ENCODE measurements at places on chromosomes 2 and 18.

DNA sequence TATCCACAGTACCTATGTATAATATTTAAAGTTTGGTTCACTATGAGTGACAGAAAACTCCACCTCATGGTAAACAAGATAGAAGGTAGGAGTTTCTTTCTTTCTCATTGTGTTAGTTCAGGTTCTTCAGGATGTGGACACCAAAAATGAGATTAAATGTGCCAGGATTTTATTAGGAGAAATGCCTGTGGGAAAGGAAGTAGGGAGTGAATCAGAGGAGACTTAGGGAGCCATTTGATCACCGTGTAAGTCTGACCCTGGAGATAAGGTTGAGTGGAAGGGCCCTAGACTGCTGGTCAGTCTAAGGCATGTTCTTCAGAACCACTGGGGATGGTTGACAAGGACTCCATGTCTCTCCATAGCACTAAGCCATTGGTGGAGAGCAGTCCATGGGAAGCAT is 8.1 kb downstream of the AOX1 start:
- DNase-seq: no peak

DNA sequence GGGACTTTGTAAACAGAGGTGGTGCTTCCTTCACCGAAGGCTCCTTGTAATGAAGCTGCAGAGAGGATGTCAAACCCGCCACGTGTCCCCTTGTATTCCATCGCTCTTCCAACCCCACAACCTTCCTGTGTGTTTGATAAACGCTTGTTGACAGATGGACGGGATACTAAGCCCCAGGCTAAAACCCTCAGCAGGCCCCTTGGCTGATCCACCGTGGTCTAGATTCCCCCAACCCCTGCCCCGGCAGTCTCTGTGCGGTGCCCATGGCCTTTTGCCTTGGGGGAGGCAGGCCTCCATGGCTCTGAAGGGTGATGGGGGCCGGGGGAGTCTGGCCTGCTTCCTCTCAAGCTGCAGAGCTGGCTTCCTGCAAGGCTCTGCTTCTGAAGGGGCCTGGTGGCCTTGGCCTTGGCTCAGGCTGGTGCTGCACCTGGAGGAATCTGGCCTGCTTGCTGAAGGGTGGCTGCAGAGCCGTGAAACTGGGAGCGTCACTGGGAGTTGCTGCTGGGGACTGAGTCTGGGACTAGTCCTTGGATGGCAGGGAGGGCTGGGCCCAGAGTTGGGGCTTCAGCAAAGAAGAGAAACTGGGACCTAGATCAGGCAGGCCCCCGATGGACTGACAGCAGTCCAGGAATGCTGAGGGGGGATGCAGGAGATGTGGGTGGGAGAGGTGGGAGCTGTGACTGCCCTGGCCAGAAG is 9.6 kb upstream of the NTSR2 start:
- no peak for DNase-seq

DNA sequence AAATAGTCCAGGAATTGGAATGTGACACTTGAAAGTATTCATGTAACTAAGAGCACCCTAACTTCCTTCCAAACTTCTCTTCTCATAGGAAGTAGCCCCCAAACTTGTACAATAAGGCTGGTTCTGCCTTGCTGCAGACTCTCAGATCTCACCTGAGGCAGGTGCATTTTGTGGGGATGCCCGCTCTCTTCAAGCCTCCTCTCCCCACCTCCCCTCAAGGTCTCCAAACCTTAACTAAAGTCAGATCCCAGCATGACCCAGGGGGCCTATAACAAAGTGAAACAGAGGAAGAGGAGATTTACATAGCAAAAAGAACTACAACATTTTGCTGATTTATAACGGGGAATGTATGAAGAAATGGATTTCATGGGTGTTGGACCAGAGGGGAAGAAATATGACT is 23.6 kb downstream of the CDKL4 start:
- DNase-seq: no peak

DNA sequence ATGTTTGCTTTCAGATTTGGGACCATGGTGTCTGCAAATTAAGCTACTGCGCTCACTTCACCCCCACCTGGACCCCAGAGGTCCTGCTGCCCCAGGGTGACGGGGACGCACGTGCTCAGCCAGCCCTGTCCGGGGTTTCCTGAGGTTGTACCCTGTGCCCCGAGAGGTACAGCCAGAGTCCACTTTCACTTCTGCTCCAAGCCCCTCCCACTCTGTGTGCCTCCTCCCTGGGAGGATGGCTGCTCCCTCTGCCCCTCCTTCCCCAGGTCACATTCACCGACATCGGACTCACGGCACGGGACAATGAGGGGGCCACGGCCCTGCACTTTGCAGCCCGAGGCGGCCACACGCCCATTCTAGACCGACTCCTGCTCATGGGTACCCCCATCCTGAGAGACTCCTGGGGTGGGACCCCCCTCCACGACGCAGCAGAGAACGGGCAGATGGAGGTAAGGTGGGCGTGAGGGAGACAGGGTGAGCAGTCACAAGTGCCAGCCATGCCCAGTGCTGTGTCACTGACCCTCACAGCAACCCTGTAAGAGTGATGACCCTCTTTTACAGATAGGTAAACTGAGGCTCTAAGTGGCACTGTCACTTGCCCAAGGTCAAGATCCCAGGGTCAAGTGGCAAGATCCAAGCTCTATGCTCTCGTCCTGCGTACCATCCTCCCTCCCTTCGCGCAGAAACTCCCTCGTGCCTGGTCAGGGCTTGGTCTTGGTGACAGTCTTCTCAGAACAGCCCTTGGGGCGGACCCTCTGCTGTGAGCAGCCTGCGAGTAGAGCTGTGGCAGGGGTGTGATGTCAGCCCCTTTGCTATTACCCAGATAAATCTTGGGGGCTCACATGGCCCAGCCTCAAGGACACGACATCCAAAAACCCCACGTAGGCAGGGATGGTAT is 7.6 kb downstream of the ESPNL start:
- no peak for DNase-seq

GRCh38 chr18:3401669-3402620 is 48.0 kb upstream of the TGIF1 start:
- DNase-seq: no peak

All from fibroblast of the conjunctiva (primary cell).